Activated CD8-positive, alpha-beta T cell treated with anti-CD3 and anti-CD28 coated beads, Interleukin-2, amount 10 ng/mL, durations not matched to agents 7 days and 5 days (primary cell): ENCODE measurements at places on chromosomes 12 and 14.

DNA sequence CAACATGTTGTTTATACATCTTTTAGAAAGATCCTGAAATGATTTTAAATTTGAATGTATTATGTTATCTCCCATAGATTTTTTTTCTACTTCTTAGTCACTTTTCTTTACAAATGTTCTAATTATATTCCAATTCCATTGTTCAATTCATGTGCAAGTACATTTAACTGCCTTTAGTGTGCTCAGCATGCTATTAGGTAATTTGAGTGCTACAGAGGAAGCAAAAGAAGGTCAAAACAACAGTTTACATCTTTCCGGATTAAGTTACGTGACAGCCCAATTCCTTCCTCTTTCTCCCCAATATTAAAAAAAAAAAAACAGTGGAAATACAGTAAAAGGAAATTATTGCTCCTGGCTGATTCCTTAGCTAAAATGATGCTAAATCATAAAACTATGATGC, 98.3 kb downstream of the RTN1 start:
- no peak for DNase-seq

GRCh38 chr14:59265808-59266207, 77.3 kb downstream of the DAAM1 start:
- peak; percentile 46 for DNase-seq

DNA sequence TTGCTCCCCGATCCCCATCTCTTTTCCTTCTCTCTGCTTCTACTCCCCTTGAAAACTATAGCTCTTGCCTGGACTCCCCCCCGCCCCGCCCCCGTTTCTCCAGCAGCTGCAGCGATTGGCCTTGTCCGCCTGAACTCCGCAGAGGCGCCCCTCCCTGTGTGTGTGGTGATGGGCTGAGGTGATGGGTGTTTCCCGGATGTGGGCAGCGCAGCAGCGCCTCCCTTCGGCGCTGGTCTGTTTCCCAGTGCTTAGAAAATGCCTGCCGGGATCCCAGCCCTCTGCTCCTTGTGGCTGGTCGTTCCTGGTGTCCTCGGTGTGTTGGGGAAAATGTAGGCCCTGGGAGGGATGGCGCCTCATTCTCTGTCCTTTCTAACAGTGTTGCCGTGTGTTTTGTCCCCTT, 43.3 kb downstream of the GALNT8 start:
- peak; percentile 25 for DNase-seq

DNA sequence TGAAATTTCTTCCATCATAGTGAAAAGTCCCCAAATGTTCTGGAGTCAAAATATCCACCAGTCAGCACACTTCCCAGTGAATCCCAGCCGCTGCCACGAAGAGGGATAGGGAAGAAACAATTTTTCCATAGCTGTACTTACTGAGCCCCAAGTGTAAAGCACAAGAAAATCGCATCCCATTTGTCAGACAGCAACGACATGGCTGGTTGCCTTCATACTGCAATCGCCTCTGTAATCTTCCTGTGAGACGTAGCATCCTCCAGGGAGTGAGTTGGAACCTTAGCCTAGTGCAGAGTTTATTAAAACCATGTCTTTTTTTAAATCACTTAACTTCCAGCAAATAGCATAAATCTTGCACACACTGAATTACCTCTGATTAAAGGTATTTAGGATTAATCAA, 56.8 kb downstream of the GNG2 start:
- DNase-seq: no peak

DNA sequence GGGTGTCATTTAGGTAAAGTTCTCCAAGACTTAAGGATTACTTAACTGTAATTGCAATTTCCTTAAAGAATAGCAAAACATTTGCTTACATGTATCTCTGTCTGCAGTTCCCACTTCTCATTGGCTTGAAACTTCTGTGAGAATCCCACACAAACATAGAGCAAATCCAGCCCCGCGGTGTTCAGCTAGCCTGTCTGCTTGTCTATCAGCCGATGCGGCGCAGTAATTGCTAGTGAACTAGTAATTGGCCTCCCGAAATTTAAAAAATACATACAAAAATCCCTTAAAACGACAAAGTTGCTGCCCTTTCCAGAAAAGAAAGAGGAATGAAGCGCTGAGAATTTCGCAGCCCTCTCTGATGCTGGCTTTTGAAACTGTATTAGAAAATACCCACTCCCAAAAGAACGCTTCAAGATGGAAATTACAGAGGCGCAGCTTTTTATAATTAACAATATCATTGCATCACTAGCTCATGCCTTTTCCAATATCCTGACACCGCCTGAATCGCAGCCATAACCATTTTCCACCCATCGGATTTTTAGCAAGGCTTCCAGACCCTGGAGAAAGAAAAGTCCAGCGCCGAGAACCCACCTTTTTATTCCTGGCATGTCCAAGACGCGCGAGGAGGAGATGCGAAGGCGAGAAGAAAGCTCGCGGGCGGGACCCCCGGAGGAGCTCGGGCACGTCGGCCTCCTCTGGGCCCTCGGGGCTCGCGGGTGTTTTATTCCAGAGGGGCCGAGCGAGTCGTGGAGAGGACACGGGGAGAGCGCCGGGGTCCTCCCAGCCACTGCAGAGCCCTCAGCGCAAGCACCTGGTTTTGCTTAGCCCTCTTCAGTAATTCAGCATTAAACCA, 646 bp downstream of the FBLN5 start:
- DNase-seq: no peak

- DNase-seq: no peak
These were observed 4.5 kb upstream of the OAS2 start for GRCh38 chr12:112973818-112974231.

GRCh38 chr12:43884683-43885410, 49.0 kb downstream of the TMEM117 start:
- no peak for DNase-seq
